ENCODE measurements at places on chromosomes 7 and 10. TPM values are rescaled to one million over a fixed set of nuclear protein-coding genes. Genes with fewer than 3 reads are reported as not detected.

GHRHR gene
- total RNA-seq, result not detected

OGDH gene
- total RNA-seq, result 145 TPM

MYOF gene
- total RNA-seq, result 651 TPM

UPK3B gene
- total RNA-seq, result 0.81 TPM

CDH23 gene
- total RNA-seq, result 0.24 TPM

DLX5 gene
- total RNA-seq, result not detected

DNAJC12 gene
- 1.1 TPM for total RNA-seq

A1CF gene
- not detected for total RNA-seq

BHLHA15 gene
- not detected for total RNA-seq

PRKG1 gene
- total RNA-seq, result 52.4 TPM

EGR2 gene
- 0.61 TPM for total RNA-seq

SH2D4B gene
- not detected for total RNA-seq

TBX20 gene
- total RNA-seq, result 8.3 TPM

RSPH10B gene
- total RNA-seq, result not detected

ATP6V0A4 gene
- total RNA-seq, result not detected

CLDN4 gene
- 0.16 TPM for total RNA-seq

SYNPO2L gene
- total RNA-seq, result not detected

NRP1 gene
- total RNA-seq, result 474 TPM

ZNF467 gene
- 0.36 TPM for total RNA-seq

IFT22 gene
- total RNA-seq, result 31.0 TPM

MBL2 gene
- not detected for total RNA-seq

DHX32 gene
- 31.6 TPM for total RNA-seq

CDNF gene
- total RNA-seq, result 0.24 TPM

TMEM236 gene
- not detected for total RNA-seq

TAS2R4 gene
- 0.61 TPM for total RNA-seq

KCP gene
- 0.32 TPM for total RNA-seq

XRCC2 gene
- total RNA-seq, result 0.12 TPM

CRYGN gene
- total RNA-seq, result 0.16 TPM

PITX3 gene
- not detected for total RNA-seq

SEMA3A gene
- 193 TPM for total RNA-seq

CACNA2D1 gene
- total RNA-seq, result 34.0 TPM

TMEM196 gene
- not detected for total RNA-seq

SPDYE16 gene
- not detected for total RNA-seq

FAM171A1 gene
- 22.1 TPM for total RNA-seq

GATAD1 gene
- total RNA-seq, result 30.2 TPM

RBP3 gene
- total RNA-seq, result not detected

RPA3 gene
- 8.1 TPM for total RNA-seq

CARD11 gene
- total RNA-seq, result not detected

Data from hair follicle dermal papilla cell (primary cell).